ENCODE measurements at places on chromosomes 7 and 10. TPM values are rescaled to one million over a fixed set of nuclear protein-coding genes. Genes with fewer than 3 reads are reported as not detected.

DNA sequence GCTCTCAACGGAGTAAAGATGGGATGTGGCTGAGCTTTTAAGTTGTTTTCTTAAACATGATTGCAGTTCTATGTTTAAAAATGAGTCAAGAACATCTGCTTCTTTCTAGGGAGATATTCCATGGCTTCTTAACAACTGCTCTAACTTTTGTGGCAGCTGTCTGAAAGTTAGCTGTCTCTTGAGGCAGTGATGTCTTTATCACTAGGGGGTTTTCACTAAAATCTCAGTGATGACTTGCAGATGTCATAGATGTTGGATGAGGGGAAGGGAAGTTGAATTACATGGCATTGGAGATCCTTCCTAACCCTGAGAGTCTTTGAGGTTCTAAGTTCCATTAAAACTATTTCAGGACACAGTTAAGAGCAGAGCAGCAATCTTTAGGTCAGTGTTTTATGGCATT is 43.5 kb downstream of the PRKG1 start:
- H3K4me1 ChIP-seq: no peaks in the 10 kb centered on the region
- H3K27me3 ChIP-seq: no peaks in the 10 kb centered on the region
- no peak overlapping the region for H3K4me3 ChIP-seq
- H3K27ac ChIP-seq: no peak overlapping the region

GRCh38 chr10:50402466-50402865 is 151.2 kb upstream of the ASAH2 start:
- DNase-seq: no peak
- H3K27me3 ChIP-seq: no peaks in the 10 kb centered on the region
- no peak overlapping the region for H3K4me3 ChIP-seq
- H3K27ac ChIP-seq: no peak overlapping the region

- H3K36me3 ChIP-seq: no peaks in the 10 kb centered on the region
- no peaks in the 10 kb centered on the region for H3K27me3 ChIP-seq
- peaks cover 3% of the 10 kb centered on the region for H3K4me1 ChIP-seq
Measured at GRCh38 chr7:98802088-98802780, 67.6 kb downstream of the TMEM130 start.

DNA sequence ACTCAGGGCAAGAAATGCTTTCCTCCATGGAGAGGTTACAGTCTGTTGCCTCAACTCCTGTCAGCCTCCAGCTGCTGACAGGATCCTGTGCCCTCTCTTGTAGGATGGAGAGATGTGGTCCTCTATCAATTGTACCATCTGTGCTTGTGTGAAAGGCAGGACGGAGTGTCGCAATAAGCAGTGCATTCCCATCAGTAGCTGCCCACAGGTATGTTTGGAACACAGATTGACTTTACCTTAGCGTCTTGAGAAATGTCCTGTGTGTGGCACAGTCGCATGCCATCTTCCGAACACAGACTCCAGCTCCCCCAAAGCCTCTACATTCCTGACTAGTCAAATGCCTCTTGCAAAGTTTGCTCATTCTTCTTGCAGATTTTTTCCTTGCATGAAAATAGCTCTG is 152.6 kb downstream of the BMPER start:
- DNase-seq: no peak
- H3K27ac ChIP-seq: no peak overlapping the region
- no peak overlapping the region for H3K4me3 ChIP-seq
- no peaks in the 10 kb centered on the region for H3K36me3 ChIP-seq

The LRRC18 gene
- not detected for total RNA-seq

DNA sequence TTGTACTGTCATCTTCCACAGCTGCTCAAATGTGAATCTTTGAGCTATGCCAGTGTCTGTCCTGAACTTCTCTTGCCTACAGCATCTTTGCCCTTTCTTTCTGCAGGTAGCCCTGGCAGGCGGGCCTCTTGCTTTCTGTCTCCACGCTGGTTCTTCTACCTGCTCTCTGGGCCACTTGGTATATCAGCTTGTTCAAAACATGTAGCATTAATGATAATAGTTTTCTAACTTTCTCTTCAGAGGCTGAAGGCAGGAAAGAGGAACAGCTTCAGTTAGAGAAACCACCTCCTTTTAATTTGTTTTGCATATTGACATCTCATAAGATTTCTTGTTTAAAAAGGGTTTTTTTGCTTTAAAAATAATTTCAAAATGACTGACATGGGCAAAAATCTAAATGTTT is 923 bp upstream of the FGL2 start:
- peaks cover 3% of the 10 kb centered on the region for H3K4me1 ChIP-seq
- no peak for DNase-seq
- no peak overlapping the region for H3K4me3 ChIP-seq
- H3K36me3 ChIP-seq: no peaks in the 10 kb centered on the region
- H3K27me3 ChIP-seq: no peaks in the 10 kb centered on the region
- H3K27ac ChIP-seq: no peak overlapping the region

GRCh38 chr7:99386584-99387238 is 12.2 kb downstream of the ARPC1B start:
- H3K27me3 ChIP-seq: no peaks in the 10 kb centered on the region
- DNase-seq: no peak
- peaks cover 24% of the 10 kb centered on the region for H3K36me3 ChIP-seq
- H3K4me3 ChIP-seq: no peak overlapping the region

The NOLC1 gene
- total RNA-seq: 84.1 TPM

The MOSPD3 gene
- 18.8 TPM for total RNA-seq

DNA sequence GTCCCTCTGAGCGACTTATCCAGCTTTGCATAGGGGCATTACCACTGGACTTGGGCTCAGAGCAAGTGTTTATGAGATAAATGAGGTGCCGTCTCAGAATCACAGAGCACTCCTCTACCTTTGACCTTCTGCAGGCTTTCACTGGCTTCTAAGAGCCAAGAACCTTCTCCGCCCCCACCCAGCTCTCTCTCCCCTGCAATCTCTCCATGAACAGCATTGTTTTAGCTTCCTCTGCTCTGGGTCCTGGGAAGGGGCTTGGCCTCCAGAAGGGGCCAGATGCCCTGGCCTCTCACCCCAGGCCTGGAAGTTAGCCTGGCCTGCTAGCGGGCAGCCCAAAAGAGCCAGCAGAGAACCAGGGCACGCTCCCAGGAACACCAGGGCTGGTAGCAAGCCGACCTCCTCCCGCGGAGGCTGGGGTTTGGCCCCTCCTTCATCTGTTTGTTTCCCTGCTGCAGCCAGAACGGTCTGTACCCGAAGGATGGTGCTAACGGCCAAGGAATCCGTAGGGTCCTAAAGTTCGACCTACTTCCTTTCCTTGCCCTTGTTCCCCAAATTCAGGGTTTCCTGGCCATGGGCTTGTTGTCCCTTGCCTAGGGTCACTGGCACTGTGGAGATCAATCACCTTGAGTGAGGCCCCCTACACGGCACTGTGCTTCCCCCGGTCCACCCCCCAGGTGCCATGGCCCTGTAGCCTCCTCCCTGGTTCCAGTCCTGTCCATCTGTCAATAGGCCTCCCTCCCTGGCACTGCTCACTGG is 18.7 kb upstream of the DDIT4 start:
- H3K27ac ChIP-seq: no peak overlapping the region
- DNase-seq: peak; percentile 33
- H3K27me3 ChIP-seq: no peaks in the 10 kb centered on the region

DNA sequence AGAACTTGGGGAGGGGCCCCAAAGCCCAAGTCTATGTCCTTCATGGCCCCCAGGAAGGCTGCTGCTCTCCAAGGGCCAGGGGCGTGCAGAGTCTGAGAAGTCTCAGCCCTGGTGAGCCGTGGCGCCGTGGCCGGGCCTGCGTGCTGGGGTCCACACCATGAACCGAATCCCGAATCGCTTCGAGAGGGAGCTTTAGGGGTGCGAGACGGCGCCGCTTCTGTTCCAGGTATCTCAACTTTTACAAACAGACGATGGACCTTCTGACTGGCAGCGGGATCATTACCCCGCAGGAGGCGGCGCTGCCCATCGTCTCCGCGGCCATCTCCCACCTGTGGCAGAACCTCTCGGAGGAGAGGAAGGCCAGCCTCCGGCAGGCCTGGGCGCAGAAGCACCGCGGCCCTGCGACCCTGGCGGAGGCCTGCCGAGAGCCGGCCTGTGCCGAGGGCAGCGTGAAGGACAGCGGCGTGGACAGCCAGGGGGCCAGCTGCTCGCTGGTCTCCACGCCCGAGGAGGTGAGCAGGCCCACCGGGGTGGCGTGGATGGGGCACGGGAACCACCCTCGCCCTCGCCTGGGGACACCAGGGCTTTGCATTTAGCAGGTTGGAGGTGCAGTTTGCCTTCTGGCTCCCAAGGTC is 12.7 kb downstream of the STRA8 start:
- H3K36me3 ChIP-seq: no peaks in the 10 kb centered on the region
- no peak overlapping the region for H3K27ac ChIP-seq
- no peak overlapping the region for H3K4me3 ChIP-seq
- DNase-seq: no peak
- H3K27me3 ChIP-seq: peaks cover 5% of the 10 kb centered on the region

The RSPH10B gene
- total RNA-seq: 0.12 TPM

DNA sequence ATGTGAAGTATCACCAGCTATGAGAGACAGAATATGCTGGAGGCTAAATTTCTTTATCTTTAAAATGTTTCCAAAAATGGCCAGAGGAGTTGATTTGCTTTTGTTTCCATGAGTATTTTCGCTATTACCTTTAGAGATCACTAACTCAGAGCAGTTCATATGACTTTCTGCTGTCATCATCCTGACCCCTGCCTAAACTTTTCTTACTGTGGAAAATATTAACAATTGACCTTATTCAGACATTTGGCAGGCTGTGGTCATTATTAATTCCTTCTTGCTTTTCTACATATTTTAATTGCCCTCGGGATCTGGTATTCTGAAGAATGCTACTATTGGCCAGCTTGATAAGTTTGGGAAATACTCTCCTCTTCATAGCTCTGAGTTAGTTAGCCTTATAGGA is 156.5 kb downstream of the EXOC4 start:
- H3K27me3 ChIP-seq: no peaks in the 10 kb centered on the region
- no peaks in the 10 kb centered on the region for H3K36me3 ChIP-seq
- no peak overlapping the region for H3K4me3 ChIP-seq
- no peak for DNase-seq
- H3K27ac ChIP-seq: no peak overlapping the region

The ING3 gene
- total RNA-seq: 8.6 TPM

DNA sequence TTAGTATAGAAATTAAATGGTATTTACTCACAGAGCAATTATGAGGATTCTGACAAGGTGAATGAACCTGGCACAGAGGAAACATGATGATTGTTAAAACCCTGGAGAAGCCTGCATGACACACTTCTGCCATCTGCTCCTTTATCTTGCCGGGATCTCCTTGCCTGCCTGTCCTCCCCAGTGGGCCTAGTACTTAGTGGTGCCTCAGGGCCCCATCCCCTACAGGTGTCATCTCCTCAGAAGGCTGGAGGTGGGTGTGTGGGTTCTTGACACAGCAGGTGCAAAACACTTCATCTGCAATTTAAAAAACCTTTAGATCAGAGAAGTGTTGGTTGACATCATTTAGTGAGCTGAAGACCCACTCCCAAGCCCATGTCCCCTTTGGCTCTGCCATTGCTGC is 261.2 kb downstream of the ADRA2A start:
- no peak for DNase-seq
- no peak overlapping the region for H3K27ac ChIP-seq
- H3K4me3 ChIP-seq: no peak overlapping the region
- no peaks in the 10 kb centered on the region for H3K4me1 ChIP-seq
- no peaks in the 10 kb centered on the region for H3K36me3 ChIP-seq

The SFTPA1 gene
- not detected for total RNA-seq

- H3K27me3 ChIP-seq: no peaks in the 10 kb centered on the region
- H3K4me3 ChIP-seq: no peak overlapping the region
- H3K36me3 ChIP-seq: peaks cover 57% of the 10 kb centered on the region
- no peaks in the 10 kb centered on the region for H3K4me1 ChIP-seq
- DNase-seq: no peak
- H3K27ac ChIP-seq: no peak overlapping the region
Measured at GRCh38 chr10:7756360-7756992, 31.3 kb downstream of the KIN start.

The WEE2 gene
- not detected for total RNA-seq

- no peak for DNase-seq
- no peaks in the 10 kb centered on the region for H3K4me1 ChIP-seq
- H3K27me3 ChIP-seq: no peaks in the 10 kb centered on the region
- H3K27ac ChIP-seq: no peak overlapping the region
- no peaks in the 10 kb centered on the region for H3K36me3 ChIP-seq
- H3K4me3 ChIP-seq: no peak overlapping the region
Measured at GRCh38 chr7:123341102-123341501, 141.3 kb upstream of the SLC13A1 start.

DNA sequence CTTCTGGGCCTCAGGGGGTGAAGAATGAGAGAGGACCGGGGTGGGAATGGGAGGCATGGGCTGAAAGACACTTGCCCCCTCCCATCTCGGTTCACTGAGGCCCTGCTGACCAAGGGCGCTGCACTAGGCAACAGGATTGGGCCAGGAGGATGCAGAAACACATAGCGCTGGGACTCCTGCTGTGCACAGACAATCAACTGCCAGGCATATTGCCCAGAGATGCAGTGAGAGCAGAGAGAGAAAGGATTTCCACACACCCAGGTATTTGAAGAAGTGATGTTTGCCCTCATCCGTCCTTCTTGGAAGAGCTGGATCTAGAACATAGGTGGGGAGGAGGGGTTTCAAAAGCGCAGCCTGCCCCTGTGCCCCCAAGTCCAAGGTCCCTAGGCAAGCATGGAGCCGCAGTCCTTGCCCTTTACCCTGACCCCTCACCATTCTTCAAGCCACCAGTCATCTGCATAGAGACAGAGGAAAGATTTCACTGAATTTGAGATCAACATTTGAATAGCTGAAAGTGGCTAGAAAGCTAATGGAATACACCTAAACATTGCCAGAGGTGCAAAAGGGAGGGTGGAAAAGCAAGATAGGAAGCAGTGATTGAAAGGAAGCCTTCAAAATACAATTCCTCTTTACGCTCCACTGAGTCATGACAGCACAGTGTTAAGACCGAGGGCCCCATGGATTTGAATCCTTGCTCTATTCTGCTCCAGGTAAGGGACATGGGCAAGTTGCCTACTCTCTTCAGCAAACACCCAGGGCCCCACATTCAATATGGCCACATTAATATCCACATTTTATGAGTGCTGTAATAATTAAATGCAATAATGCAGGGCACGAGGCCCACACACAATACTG is 44.2 kb upstream of the TNS3 start:
- H3K36me3 ChIP-seq: no peaks in the 10 kb centered on the region
- no peak for DNase-seq

The GPR37 gene
- 9.8 TPM for total RNA-seq

GRCh38 chr10:80485076-80485945 is 31.2 kb downstream of the TSPAN14 start:
- H3K4me1 ChIP-seq: peaks cover 6% of the 10 kb centered on the region
- no peak overlapping the region for H3K4me3 ChIP-seq
- H3K36me3 ChIP-seq: peaks cover 9% of the 10 kb centered on the region
- H3K27me3 ChIP-seq: no peaks in the 10 kb centered on the region

The CPA2 gene
- total RNA-seq: not detected

DNA sequence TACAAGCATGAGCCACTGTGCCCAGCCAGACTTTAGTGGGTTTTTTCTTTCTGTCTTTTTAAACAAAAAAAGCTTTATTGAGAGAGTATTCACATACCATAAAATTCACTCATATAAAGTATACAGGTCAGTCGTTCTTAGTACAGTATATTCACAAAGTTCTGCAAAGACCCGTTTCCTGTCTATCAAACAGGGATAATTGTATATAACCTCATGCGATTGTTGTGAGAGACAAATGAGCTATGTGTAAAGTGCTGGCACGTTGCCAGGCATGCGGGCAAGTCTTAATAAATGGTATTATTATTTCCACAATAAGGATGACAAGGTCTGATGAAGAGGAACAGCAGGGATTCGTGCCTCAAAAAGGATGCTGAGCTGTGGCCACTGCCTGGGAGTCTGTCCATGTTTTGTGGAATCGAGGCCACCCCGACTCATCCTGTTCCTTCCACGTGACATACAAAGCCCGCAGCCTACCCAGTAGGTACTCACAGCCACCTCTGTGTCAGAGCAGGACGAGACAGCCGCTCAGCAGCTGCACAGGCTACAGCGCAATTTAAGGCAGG is 51.6 kb downstream of the SMKR1 start:
- peak overlapping the region; percentile 3 for H3K4me3 ChIP-seq
- no peaks in the 10 kb centered on the region for H3K36me3 ChIP-seq
